ENCODE measurements at places on chromosomes 4 and X.
A peak's percentile ranks its signal among the peaks of the same experiment; 100 is the strongest.

GRCh38 chr4:118224243-118224829 is 128.5 kb downstream of the PRSS12 start:
- DNase-seq: peak; percentile 68

DNA sequence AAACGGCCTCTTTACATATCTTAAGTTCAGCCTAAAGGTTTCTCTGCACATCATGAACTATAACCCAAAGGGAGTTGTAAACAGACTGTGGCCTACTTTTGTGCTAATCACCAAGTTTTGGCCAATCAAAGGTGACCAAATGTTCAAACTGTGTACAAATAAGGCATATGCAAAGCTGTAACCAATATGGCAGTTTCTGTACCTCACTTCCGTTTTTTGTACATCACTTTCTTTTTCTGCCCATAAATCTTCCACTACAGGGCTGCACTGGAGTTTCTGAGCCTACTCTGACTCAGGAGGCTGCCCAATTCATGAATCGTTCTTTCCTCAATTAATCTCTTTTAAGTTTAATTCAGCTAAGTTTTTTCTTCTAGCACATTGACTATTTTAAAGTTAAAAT is 318.7 kb downstream of the SLC7A11 start:
- no peak for DNase-seq

DNA sequence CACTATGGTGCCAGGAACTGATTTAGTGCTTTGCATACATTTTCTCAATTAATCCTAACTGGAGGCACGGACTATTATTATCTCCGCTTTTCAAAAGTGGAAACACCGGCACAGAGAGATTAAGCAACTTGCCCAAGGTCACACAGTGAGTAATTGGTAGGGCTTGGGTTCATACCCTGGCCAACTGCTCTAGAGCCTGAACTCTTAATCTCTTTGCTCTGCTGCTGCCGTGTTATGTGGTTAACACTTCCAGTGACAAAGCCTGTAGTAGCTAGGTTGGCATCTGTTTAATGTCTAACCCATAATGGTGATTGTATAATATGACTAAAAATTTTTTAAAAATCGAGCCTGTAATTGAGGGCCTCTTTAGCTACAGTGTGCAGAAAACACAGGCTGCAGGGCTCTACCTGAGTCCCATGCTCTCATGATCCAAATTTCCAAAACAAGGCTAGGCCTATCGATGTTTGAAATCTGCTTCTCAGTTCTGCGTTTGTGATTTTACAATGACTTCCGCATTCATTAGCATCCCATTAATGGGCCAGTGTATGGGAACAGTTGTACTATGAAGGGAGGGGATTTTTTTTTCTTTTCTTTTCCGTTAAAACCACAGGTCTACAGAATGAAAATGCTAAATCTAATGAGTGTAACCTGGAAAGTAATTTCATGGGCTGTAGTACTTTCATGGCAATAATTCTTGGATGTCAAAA is 219.3 kb upstream of the JADE1 start:
- no peak for DNase-seq

GRCh38 chr4:133157460-133158160 is 8.5 kb downstream of the PCDH10 start:
- DNase-seq: no peak

- DNase-seq: no peak
These were observed 102.5 kb downstream of the AMMECR1 start for GRCh38 chrX:110215411-110215810.

GRCh38 chrX:24424948-24425347 is 40.1 kb upstream of the PDK3 start:
- DNase-seq: no peak

GRCh38 chr4:181835348-181835747 is 407.9 kb upstream of the TENM3 start:
- DNase-seq: no peak

- DNase-seq: no peak
These were observed 16.0 kb downstream of the SCLT1 start for GRCh38 chr4:129077326-129077725.

Data from hematopoietic multipotent progenitor cell treated with erythropoietin and hydrocortisone succinate and interleukin-3 and kit ligand, for 8 days (in vitro differentiated cells).